ENCODE measurements at places on chromosomes 4 and X.

- DNase-seq = no peak
Observed at GRCh38 chr4:127630152-127630551, 2.6 kb upstream of the INTU start.

DNA sequence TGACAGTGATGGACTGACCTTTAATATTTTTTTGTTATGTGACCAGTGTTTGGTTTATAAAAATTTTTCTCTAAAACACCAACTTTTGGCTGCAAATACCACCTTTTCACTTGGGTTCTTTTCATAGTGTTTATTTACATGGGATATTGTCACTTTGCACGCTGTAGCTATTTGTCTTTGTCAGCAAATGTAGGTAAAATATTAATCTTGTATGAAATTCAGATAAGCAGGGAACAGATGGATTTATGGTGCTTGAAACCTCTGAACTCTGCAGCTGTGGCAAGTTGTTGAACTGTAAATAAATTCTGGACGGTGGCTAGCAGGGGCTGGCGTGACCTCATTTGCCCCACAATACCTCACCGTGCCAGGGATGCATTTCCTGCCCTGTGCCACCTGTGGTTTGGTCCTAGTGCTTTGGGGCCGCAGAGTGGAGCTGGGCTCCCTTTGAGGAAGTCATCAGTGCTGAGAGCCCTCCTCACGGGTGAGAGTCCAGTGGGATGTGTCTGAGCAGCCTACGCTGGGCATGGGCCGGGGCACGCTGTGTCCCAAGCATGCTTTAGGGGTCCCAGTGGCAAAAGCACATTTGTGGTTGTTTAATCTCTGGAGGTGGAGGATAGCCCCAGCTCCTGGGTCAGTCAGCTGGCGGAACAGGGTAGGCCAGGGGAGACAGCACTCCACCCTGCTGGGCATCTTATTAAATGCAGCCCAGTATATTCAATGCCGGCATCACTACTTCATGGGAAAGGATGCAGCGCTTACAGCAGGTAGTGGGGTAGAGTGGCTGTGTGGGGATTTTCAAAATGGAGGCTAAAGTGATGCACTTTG, 108.6 kb downstream of the TBL1X start:
- DNase-seq = no peak

GRCh38 chr4:150008546-150008945, 69.7 kb upstream of the DCLK2 start:
- no peak for DNase-seq

GRCh38 chr4:20944451-20944850, 244.2 kb downstream of the PACRGL start:
- DNase-seq = no peak

- DNase-seq = no peak
Observed at GRCh38 chrX:8773117-8773516, 28.1 kb downstream of the FAM9A start.

- no peak for DNase-seq
Observed at GRCh38 chr4:24210332-24210902, 320.6 kb upstream of the PPARGC1A start.

DNA sequence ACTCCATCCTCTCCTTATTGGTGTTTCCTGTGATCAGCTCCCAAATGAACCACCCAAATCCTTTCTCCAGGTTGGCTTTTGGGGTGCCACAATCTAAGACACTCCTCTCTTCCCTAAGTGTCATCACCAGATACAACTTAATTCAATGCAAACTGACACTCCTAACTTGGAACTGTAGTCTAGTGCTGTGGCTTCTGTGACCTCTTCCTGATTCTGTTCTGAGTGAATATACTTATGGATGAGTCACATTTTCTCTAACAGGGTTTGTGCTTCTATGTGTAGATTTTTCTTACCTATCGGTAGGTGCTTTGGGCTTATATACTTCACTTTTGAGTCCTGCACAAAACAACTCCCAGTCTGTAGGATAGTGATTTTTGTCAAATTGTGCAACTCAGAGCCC, 141.3 kb upstream of the MAOA start:
- DNase-seq = no peak

GRCh38 chr4:6556263-6556662, 18.7 kb upstream of the MAN2B2 start:
- no peak for DNase-seq

Measured in stimulated activated CD4-positive, alpha-beta T cell treated with anti-CD3 and anti-CD28 coated beads, Interleukin-2, amount 100 ng/mL, for 24 hours (primary cell).